ENCODE measurements at places on chromosomes 3 and 15.

DNA sequence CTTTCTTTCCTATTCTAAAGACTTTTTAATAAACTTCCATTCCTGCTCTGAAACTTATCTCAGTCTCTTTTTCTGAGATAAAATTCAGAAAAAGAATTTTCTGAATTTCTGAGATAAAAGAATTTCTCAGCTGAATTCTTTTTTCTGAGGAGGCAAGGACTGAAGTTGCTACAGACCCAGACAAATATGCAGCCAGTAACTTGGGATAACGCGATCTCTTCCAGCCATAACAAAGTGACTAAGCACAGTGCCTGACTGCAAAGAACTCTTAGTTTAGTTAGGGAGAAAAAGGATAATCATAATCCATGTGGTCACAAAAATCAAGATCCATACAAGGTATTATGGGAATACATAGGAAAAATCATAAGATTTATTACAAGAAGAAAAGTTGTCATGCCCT is 222.0 kb upstream of the GAP43 start:
- DNase-seq, result peak; percentile 90

DNA sequence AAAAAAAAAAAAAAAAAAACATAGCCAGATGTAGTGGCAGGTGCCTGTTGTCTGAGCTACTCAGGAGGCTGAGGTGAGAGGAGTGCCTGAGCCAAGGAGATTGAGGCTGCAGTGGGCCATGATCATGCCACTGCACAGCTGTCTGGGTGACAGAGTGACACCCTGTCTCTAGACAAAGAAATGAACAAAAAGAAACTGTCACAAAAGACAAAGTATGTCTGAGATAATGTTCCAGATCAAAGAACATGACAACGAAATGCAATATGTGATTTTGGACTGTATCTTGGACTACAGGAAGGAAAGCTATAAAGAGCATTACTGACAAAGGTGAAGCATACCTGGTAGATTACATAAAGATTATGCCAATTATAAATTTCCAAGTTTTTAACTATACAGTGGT is 862.8 kb downstream of the ROBO2 start:
- no peak for DNase-seq

DNA sequence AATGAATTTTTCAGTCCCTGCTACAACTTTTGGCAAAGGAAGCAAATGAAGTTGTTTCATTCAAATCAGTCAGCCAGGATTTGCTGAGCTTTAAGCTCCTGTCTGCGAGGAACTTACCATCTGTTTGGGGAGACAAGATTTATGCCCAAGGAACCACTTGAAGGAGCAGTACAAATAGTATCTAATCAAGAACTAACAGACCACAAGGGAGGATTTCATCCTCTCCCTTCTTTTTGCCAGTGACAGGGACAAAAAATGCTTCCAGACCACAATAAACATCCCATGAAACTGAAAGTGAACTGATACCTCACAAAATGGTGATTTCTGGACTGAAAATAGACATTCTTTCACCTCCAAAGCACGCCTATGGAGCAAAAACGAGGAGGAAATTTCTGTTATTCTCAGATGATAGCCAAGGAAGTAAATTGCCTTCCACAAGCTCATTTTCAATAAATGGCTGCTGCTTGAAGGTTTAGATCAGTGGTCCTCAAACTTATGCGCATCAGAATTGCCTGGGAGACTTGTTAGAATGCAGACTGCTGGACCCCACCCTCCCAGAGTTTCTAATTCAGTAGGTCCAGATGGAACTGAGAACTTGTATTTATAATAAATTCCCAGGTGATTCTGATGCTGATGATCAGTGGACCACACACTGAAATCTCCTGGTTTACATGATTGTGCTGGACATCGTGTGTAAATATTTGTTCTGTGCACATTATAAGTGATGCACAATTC is 202.4 kb upstream of the GADL1 start:
- DNase-seq, result peak; percentile 50

- peak; percentile 28 for DNase-seq
These were observed 73.0 kb upstream of the PROK2 start for GRCh38 chr3:71857956-71858355.

DNA sequence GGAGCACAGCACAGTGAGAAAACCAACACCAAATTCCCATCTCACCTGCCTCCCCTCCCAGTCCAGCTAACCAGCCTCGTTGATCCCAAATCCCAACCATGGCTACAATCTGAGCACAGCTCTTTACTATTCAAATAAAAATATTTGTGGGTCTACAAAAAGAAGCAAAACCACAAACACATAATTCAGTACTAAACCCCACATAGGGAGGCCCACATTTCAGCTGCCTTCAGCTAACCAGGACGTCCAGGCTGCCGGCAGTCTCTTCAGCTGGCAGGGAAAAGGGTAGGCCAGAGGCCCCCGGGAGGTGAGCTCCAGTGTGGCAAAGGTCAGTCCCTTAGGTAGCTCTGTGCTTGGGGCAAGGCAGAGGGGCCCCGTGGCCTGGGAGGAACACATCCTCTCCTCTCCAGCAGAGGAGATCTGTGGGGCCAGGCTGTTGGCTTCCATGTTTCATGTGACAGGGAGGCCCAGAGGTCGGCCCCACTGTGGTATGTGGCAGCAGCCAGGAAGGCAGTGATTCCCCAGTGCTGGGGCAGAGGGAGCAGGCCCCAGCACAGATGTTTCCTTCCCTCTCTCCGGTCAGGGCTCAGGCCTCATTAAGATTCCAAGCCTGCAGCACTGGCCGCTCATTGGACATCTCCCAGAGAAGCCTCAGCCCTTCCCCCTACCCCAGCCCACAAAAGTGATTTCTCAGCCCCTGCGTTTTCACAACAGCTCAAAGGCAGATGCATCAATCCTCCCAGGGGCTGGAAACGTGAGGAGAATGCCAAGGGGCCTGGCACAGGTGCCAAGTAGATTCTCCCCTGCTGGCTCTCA is 381.4 kb downstream of the NTRK3 start:
- peak; percentile 84 for DNase-seq

- DNase-seq, result no peak
These were observed 239.1 kb downstream of the CBLB start for GRCh38 chr3:105629718-105630117.

DNA sequence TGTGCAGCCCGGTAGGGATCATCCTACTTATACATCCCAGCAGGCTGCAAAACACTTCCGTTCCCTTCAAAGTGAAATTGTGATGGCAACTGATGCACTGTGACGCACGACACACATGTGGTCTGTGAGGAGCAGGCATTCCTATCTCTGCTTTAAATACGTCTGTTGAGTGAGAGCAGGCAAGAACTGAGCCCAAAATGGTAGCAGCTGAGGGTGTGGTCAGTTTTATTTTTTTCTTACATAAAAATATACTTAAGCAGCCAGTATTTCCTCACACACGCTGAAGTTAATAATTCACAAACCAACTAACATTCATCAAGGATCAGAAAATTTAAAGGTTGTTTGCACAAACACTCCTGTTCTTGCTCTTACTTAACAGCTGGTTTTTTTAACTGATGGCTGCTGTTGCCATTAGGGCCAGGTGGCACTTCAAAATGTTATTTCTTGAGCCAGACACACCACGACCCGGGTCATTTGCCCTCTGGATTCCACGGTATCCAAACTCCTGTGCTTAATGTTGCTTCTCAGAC is 23.9 kb downstream of the LRIG1 start:
- DNase-seq, result peak; percentile 61

DNA sequence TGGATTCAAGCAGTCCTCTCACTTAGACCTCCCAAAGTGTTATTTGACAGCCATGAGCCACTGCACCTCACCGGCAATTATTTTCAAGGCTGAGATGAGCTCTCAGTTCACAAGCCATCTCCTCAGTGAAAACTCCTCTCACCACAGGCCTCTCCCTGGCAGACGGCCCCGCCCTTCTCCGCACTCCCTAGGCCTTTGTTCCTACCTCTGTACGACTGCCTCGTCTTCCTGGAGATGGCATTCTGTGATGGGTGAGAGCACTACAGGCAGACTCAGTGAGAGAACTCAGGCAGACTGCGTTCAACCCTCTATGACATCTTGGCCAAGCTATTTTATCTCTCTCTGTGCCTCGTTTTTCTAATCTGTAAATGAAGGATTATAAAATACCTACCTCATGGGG is 67.0 kb upstream of the TPM1 start:
- DNase-seq, result no peak

GRCh38 chr3:13081603-13082360 is 8.6 kb upstream of the IQSEC1 start:
- no peak for DNase-seq

GRCh38 chr3:49300595-49300994 is 23.6 kb upstream of the C3orf62 start:
- no peak for DNase-seq

DNA sequence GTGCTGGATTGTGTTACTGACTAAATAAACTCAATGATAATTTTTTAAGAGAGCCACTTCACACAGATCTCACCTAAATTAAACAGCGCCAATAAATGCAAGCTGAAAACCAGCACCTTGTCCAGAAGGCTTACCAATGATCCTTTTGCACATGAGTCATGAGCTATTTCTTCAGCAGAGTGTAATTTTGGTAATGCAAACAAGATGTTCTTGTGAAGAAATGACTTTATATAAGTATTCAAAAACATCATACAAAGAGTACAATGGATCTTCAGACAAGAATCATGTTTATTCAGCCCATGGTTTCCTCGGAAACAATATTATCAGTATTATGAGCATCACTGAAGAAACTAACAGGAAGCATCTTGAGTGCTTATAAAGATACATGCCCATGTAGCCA is 263.8 kb upstream of the UBE2E2 start:
- DNase-seq, result peak; percentile 37
